ENCODE measurements at places on chromosomes 2 and 18.

GRCh38 chr18:79508565-79509535 lies 113.1 kb downstream of the NFATC1 start:
- no peak overlapping the region for H3K27ac ChIP-seq
- no peaks in the 10 kb centered on the region for H3K36me3 ChIP-seq
- no peak for DNase-seq

DNA sequence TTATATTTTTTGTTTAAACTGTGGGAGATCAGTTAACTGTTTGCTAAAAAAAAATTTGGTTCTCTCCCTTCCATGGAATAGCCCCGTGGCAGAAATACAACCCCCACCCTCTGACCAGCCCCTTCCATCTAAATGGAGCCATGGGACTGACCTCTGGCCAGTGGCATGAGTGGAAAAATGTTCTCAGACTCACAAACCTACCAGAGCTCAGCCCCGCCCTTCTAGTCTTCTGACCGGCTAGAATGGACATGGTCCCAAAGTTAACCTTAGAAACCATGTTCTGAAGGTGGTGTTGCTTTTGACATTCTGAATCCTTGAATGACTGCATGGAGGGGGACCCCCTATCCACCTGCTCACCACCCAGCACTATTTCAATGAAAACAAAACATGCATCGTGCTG lies 1.3 kb upstream of the CHRNA1 start:
- H3K27ac ChIP-seq, result no peak overlapping the region
- no peak overlapping the region for H3K4me3 ChIP-seq
- peaks cover 21% of the 10 kb centered on the region for H3K4me1 ChIP-seq
- H3K36me3 ChIP-seq, result no peaks in the 10 kb centered on the region

- DNase-seq, result no peak
- no peaks in the 10 kb centered on the region for H3K4me1 ChIP-seq
- no peak overlapping the region for H3K27ac ChIP-seq
- H3K27me3 ChIP-seq, result no peaks in the 10 kb centered on the region
Measured at GRCh38 chr18:47334966-47335365, 83.5 kb upstream of the SKOR2 start.

- DNase-seq, result no peak
- H3K27me3 ChIP-seq, result no peaks in the 10 kb centered on the region
- no peaks in the 10 kb centered on the region for H3K36me3 ChIP-seq
- no peaks in the 10 kb centered on the region for H3K4me1 ChIP-seq
Measured at GRCh38 chr2:129713337-129713736, 266.1 kb upstream of the RAB6C start.

- no peaks in the 10 kb centered on the region for H3K36me3 ChIP-seq
- DNase-seq, result no peak
- no peaks in the 10 kb centered on the region for H3K27me3 ChIP-seq
- no peak overlapping the region for H3K4me3 ChIP-seq
- no peak overlapping the region for H3K27ac ChIP-seq
Measured at GRCh38 chr2:25386971-25387875, 45.5 kb upstream of the DNMT3A start.

GRCh38 chr2:70460333-70460732 lies 93.3 kb downstream of the TGFA start:
- H3K27me3 ChIP-seq, result no peaks in the 10 kb centered on the region
- H3K4me3 ChIP-seq, result no peak overlapping the region
- no peaks in the 10 kb centered on the region for H3K4me1 ChIP-seq
- no peak for DNase-seq
- H3K27ac ChIP-seq, result no peak overlapping the region

- H3K36me3 ChIP-seq, result no peaks in the 10 kb centered on the region
- no peaks in the 10 kb centered on the region for H3K4me1 ChIP-seq
- H3K27ac ChIP-seq, result no peak overlapping the region
Measured at GRCh38 chr2:164069540-164069939, 333.7 kb upstream of the FIGN start.

GRCh38 chr2:10348891-10349290 lies 46.2 kb downstream of the HPCAL1 start:
- no peak overlapping the region for H3K27ac ChIP-seq
- no peaks in the 10 kb centered on the region for H3K4me1 ChIP-seq
- no peaks in the 10 kb centered on the region for H3K27me3 ChIP-seq
- no peak for DNase-seq
- H3K4me3 ChIP-seq, result no peak overlapping the region

- no peak overlapping the region for H3K4me3 ChIP-seq
- peaks cover 10% of the 10 kb centered on the region for H3K4me1 ChIP-seq
- DNase-seq, result no peak
Measured at GRCh38 chr2:171004363-171004762, 75.3 kb downstream of the GORASP2 start.

DNA sequence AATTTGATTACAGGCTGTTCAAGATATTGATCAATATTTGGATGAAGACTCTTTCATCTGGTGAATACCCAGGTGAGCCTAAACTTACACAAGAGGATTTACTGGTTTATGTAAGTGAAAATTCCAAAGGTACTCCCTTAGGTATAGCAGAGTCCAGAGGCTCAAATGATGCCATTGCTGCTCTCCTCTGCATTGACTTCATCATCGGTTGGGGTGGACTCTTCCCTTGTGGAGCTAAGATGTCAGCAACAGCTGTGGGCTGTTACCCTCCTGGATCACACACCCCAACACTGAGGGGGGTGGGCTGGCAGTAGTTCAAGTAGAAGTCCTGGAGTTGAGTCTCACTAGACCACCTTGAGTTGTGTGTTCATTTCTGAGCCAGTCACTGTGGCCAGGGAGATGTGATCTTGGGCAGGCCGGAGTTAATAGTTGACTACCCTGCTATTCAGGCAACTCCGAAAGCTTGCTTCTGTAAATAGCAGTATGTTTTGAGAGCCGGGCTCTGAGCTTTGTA lies 236.9 kb downstream of the PTPRM start:
- no peak for DNase-seq
- no peaks in the 10 kb centered on the region for H3K27me3 ChIP-seq
- H3K27ac ChIP-seq, result no peak overlapping the region
- H3K4me1 ChIP-seq, result peaks cover 14% of the 10 kb centered on the region
- H3K36me3 ChIP-seq, result no peaks in the 10 kb centered on the region
- H3K4me3 ChIP-seq, result no peak overlapping the region

DNA sequence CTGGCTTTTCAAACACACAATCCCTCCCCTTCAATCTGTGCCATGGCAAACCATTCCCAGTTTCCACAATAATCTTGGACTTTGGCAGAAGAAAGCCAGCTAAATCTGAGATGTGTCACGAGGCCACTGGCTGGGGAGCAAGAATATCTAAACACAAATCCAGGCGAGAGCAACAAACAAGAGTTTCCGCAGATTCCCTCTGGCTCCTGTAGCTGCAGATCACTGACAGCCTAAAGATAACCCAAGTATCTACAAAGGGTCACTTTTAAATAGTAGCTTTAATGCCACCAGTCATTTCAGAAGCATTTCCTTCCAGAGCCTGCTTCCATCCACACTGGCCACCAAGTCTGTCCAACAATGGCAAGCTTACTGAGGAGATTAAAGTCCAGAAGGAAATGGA lies 86.9 kb downstream of the ACVR1 start:
- no peak for DNase-seq
- peaks cover 30% of the 10 kb centered on the region for H3K4me1 ChIP-seq
- H3K4me3 ChIP-seq, result no peak overlapping the region
- no peaks in the 10 kb centered on the region for H3K27me3 ChIP-seq
- H3K27ac ChIP-seq, result no peak overlapping the region

DNA sequence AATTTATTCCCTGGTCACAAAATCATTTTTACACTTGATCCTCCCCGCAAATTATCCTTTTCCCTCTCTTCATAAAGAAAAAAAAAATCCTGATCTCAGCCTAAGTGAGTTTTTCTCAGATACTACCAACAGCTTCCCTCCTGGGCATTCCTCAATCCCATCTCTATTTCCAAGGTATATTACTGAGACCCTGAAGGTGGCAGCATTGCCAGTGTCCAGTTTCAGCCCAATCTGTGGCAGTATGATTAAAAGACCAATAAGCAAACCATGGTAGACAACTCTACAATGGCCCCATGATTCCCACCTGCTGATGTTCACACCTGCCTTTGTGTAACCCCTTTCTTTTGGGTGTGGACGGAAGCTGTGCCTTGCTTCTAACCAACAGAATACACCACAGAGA lies 45.1 kb downstream of the CCDC93 start:
- H3K4me3 ChIP-seq, result no peak overlapping the region
- no peaks in the 10 kb centered on the region for H3K4me1 ChIP-seq
- no peak overlapping the region for H3K27ac ChIP-seq
- DNase-seq, result no peak
- H3K36me3 ChIP-seq, result peaks cover 9% of the 10 kb centered on the region

- H3K36me3 ChIP-seq, result no peaks in the 10 kb centered on the region
- DNase-seq, result no peak
- no peak overlapping the region for H3K27ac ChIP-seq
- H3K4me3 ChIP-seq, result no peak overlapping the region
- H3K27me3 ChIP-seq, result no peaks in the 10 kb centered on the region
Measured at GRCh38 chr2:98016908-98017670, 21.3 kb upstream of the TMEM131 start.

DNA sequence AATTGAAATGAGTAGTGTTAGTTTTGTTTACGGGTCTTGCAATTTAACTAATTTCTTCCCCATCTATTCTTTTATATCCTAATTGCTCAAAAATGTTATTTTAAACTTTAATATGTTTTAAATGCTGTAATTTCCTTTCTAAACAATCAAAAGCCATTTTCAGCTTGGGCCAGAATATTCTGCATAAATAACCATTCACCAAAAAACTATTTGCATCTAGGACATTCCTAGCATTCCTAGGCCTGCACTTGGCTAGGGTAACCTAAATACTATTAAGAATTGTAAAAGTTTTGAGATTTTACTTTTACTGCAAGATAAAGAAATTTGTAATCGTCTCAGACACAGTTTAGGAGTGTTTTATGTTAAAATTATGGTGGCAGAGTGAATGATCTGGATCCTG lies 7.8 kb upstream of the ETAA1 start:
- H3K4me3 ChIP-seq, result no peak overlapping the region
- no peak for DNase-seq
- no peaks in the 10 kb centered on the region for H3K4me1 ChIP-seq
- no peaks in the 10 kb centered on the region for H3K36me3 ChIP-seq

DNA sequence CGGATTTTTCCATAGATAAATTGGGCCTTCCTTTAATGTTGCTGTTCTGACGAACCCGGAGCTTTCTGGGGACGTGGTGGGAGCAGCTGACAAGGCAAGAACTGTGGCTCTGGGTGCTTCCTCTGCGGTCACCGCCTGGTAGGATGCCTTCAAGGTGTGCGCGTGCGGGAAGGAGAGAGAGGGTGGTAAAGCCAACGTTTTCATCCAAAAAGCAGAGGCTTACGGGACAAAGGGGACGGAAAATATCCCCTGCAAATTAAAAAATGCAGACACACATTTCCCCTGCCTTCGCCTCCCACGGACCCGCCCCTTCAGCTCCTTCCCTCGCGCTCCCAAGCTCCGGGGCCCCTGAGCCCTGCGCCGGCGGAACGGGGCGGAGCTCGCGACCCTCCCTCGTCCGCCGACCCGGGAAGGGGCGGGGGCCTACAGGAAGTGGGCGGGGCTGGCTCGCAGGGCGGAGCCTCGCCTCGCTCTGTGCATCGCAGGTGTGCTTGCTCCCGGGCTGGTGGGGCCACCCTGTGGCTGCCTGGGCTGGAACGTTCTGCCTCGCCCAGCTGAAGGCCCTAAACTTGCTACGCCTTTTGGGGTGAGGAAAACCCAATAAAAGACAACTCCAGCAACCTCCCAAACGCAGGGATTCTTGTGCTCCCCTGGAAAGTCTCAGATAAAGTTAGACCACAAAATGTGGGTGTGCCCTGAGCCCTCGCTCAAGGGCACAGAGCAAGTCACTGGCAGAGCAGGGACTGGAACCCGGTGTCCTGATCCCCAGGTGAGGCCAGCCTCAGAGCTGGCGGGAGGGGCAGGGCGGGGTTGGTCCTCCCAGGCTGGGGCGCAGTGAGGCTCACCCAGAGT lies 25.4 kb upstream of the SLC66A3 start:
- peak overlapping the region; percentile 12 for H3K4me3 ChIP-seq
- H3K36me3 ChIP-seq, result no peaks in the 10 kb centered on the region
- H3K27ac ChIP-seq, result no peak overlapping the region
- peak; percentile 90 for DNase-seq
- H3K4me1 ChIP-seq, result no peaks in the 10 kb centered on the region

- H3K4me3 ChIP-seq, result no peak overlapping the region
- peak; percentile 41 for DNase-seq
- H3K36me3 ChIP-seq, result no peaks in the 10 kb centered on the region
- H3K27me3 ChIP-seq, result no peaks in the 10 kb centered on the region
Measured at GRCh38 chr18:55096263-55096951, 137.1 kb upstream of the CCDC68 start.

GRCh38 chr2:180463608-180464007 lies 456.5 kb upstream of the CWC22 start:
- no peaks in the 10 kb centered on the region for H3K4me1 ChIP-seq
- H3K27ac ChIP-seq, result no peak overlapping the region
- DNase-seq, result no peak

Data from cardiac muscle cell (in vitro differentiated cells and primary cell).